ENCODE measurements at places on chromosomes 7 and 10.

GRCh38 chr7:148155000-148155399 is 435.6 kb upstream of the C7orf33 start:
- peak; percentile 47 for DNase-seq

GRCh38 chr10:24821986-24822385 is 98.3 kb upstream of the ARHGAP21 start:
- DNase-seq, result peak; percentile 27

- no peak for DNase-seq
These were observed 8.5 kb upstream of the PNLIPRP2 start for GRCh38 chr10:116612107-116612769.

GRCh38 chr7:83546586-83546985 is 102.4 kb downstream of the SEMA3E start:
- peak; percentile 63 for DNase-seq

DNA sequence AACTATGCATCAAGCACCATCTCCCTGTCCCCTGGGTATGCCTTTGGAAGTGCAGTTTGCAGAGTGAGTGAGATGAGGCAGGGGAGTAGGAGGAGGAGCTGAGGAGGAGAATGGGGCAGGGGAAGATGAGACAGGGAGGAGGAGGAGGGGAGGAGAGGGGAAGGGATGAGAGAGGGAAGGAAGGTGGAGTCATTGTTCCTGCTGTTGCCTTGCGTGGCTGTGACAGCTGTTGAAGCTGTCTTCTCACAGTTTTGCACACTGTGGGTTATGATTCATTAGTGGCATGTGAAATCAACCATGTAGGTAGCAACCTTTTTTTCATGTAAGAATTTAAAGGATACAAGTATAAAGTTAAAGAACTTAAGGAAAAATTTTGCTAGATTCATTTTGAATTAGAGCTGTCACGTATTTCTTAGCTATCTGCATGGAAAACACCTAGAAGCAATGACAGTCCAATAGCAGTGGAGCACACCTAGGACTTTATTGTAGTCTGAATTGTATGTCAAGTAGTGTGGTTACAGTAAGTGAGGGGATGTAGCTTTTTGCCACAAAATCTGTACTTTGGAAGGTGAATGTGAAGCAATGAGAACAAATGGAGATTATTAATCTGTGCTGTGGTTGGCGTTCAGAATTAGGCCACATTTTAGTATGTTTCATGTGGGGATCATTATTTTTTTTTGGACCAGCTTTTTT is 21.7 kb downstream of the CCM2 start:
- peak; percentile 42 for DNase-seq

DNA sequence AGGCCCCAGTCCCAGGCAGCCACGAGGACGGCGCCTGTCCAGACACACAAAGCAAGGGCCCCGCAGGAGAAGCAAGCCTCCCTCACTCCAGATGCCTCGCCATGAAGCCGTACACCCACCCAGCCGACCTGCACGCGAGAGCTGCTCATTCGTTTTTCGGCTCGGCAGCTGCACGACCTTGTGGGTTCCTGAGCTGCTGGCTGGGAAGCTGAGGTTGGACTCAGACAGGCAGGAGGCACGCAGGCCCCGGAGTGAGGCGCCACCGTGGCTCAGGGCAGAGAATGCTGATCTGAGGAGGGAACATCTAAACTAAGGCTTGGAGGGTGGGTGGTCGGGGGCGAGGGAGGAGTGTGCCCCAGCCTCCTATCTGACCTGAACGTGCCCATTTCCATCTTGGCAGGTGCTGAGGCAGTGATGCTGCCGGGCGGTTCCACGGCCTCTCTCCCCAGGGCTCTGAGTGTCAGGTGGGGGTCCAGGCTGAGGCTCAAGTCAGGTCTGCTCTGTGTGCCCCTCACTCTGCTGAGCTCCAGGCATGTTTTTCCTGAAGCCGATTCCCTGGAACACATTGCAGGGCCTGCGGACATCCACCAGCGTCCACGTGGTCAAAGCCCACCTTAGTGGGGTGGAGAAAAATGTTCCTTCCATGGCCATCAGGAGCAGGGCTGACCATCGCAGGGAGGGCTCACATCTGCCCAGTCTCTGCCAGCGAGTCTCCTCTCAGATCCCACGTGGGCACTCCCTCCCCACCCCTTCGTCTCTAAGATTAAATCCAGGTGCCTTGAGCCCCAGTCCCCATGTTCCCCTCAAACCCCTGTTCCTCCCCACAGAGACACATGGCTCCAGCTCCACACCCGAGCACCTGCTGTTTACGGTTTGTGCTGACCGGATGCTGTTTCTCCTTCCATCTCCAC is 28.1 kb upstream of the FAM20C start:
- DNase-seq, result no peak

GRCh38 chr7:1823376-1824150 is 153.5 kb downstream of the ELFN1 start:
- DNase-seq, result no peak

DNA sequence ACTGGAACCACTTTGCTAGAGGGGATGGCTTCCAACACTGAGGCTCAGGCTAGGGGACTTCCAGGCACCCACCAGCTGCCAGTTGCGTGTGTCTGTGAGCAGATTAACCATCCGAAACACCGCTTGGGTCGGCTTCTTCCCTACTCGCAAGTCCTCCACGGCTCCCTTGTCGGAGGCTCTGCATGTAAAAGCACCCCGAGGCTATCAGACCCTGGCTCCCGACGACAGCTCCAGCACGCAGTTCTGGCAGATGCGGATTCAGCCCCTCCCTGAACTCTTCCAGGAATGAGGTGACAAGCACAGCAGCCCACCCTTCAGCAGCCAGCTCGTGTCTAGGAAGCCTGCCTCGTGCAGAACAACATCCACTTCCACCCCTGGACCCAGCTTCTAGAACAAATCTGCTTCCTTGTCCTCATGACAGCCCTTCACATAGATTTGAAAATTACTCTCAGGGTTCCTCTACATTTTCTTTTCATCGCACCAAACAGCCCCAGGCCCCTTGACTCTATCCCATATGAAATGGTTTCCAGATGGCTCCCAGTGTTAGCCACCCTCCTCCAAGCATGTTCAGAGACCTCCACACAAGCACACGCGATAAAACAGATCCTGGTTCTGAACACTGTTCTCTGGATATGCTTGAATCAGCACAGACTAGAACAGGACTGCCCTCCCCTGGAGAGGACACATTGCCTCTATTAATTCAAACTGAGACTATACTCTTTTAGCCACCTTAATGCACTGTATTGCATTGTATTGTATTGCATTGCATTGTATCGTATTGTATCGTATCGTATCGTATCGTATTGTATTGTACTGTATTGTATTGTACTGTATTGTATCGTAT is 44.6 kb downstream of the SLIT1 start:
- no peak for DNase-seq

GRCh38 chr10:124262234-124262865 is 156.4 kb downstream of the OAT start:
- no peak for DNase-seq

- no peak for DNase-seq
These were observed 503 bp downstream of the CROT start for GRCh38 chr7:87345962-87346371.

DNA sequence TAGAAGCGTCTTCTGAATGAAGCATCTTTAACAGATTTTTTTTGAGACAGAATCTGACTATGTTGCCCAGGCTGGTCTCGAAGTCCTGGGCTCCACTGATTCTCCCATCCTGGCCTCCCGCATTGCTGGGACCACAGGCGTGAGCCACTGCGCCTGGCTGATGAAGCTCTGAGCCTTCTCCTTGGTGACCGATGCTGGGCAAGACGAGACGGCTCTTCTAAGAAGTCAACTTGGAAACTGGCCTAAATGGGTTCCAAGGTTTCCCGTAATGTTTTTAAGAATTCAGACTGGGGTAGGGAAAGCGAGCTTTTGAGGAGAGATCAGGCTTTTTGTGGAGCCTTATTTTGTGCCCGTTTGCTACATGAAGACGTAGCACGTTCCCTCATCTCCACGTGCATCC is 224.5 kb downstream of the ZMYND11 start:
- DNase-seq, result no peak

DNA sequence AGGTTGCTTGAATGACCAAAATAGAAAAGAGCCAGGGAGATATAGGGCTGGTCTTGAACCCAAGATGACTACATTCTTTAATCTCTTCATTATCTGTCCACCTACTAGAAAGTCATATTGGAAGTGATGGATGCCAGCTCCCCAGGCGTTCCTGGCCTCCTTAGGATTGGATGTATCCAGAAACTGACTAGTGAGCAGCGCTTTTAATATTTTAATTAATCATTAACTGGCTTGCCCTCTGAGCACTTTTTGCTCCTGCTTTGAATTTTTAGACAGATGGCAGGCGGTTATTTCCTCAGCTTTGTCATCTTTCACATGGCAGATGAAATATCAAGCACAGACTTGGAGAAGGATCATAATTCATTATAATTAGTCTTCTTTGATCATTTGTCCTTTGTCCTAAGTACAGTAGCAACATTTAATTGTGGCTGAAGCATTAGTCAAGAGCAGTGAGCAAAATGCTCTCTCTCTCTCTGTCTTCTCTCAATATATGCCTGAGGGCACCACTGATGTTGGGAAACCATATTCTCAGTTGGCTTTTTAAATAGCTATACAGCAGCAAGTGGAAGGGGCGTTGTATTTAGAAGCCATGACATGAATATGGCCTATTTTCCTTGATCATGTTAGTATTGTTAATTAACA is 588.0 kb downstream of the NRG3 start:
- no peak for DNase-seq

DNA sequence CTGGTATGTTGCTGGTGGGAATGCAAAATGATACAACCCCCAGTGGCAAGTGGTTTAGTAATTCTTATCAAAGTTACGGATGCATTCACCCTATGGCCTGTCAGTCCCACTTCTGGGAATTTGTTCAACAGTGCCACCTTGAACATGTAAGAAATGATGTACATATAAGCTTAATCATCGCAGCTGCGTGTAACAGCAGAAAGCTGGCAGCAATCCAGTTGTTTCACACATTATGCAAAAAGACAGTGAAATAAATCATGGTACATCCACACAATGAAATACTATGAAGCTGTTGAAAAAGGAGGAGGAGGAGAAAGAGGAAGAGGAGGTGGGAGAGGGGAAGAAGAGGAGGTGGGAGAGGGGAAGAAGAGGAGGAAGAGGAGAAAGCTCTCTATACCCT is 76.2 kb upstream of the MYL10 start:
- DNase-seq, result peak; percentile 74

GRCh38 chr10:124565565-124566221 is 104.1 kb downstream of the LHPP start:
- peak; percentile 9 for DNase-seq

DNA sequence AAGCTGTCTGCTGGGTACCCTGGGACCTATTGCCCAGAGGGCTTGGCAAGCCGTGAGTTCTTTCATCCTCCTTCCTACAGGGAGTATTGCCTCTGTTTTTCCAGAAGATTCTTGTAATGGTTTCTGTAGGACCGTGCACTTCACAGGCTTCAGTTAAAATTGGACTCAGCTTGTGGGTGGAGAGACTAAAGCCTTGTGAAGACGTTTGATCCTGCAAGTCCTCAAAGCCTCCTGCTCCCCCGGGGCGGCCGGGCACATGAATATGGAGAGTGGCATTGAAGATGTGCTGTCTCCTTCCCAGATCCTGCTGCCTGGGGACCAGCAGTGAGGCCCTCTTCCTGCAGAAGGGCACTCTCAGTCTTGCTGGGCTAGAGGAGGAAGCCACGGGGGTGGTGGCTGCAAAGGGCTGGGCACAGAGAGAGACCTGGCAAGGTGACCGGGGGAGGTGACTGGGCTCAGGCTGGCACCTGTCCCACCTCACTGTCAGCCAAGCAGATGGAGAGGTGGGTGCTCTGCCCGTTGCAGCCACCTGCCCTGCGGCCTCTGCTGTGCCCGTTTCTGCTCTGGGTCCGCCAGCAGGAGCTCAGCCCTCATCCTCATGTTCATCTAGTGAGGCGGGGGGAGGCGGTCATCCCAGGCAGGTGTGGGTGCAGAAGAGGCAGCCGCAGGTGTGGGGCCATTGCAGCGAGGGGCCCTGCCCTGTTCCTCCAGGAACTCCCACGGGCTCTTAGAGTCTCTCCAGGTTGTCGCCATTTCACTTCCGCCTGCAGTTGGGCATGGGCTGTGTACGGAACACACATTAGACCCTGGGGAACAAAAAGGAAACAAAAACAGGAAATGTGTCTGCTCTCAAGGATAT is 55.7 kb downstream of the TMEM209 start:
- no peak for DNase-seq

DNA sequence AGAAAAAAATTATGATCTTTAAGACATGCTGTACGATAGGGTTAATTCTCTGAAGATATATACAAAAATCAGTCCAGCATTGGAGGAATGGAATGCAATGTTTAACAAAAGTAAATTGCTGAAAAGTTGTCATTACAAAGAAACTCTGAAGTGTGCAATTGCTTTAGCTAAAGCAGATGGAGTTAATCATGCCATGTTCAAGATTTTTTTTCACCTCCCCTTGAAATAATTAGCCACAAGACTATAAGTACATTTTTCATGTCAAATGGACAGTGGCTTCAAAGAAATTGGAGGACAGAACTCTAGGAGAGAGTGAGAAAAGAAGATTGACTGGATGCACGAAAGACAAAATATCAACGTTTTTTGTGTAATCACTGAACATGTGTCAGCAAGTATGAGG is 63.1 kb upstream of the MEOX2 start:
- DNase-seq, result no peak

GRCh38 chr7:2876031-2876731 is 32.1 kb upstream of the GNA12 start:
- DNase-seq, result peak; percentile 89

Data from amniotic epithelial cell (primary cell).